ENCODE measurements at places on chromosomes 3 and 15.

DNA sequence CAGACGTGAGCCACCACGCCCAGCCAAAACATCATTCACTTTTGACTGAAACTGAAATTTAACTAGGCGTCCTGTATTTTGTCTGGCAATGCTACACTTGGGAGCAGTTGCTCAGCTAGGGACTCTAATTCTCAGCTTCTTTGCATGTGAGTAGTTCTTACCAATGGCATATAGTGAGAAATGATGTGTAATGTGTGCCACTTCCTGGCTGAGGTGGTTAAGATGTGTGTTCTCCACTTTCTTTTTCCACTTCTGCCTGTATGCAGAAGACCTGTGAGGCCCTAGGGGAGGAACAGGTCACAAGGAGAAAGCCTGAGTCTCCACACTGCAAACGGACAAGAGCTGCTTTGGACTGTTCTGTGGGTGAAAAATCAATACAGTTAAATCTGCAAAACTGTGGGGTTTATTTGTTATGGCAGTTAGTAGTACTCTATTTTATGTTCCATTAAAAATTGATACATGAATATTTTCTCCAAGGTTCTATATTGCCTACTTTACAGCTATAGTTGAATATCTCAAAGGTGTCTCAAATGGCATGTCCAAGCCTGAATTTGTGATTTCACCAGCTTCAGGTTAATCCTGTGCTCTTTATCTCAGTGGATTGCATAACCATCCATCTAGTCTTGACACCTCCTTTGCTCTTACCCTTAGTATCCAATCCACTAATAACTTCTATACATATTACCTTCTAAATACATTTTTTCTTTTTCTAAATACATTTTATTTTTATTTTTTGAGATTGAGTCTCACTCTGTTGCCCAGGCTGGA is 59.3 kb downstream of the NR1D2 start:
- DNase-seq: no peak

DNA sequence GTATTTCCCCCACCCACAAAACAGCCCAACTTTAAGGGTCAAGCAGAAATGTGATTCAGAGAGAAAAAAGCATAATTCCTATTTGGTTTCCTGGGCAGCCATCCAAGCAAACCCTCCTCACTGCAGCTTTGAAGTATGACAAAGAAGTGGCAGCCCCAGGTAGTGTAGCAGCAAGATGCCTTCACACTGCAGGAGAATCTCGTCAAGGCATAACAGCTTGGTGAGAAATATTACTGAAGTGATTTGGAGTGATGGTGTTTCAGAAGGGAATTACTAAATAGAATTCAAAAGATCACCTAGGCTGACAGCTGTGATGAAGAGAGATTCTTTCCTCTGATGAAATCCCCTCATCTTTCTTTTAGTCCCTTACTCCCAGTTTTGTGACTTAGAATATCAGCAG is 173.9 kb downstream of the PYDC2 start:
- no peak for DNase-seq

DNA sequence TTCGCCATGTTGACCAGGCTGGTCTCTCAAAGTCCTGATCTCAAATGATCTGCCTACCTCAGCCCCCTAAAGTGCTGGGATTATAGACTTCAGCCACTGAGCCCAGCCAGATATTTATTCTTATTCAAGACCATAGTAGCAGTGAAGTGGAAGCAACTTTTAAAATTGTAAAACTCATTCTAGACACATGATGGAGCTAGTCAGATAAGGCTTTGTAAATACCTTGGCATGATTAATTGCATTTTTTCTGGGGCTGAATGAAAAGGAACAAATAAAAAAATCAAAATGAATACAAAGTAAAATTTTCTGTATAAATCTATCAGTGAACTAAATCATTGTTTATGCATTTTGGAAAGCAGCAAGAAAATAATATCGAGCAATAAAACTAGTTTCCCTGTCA is 4.1 kb upstream of the MYO1E start:
- DNase-seq: no peak

DNA sequence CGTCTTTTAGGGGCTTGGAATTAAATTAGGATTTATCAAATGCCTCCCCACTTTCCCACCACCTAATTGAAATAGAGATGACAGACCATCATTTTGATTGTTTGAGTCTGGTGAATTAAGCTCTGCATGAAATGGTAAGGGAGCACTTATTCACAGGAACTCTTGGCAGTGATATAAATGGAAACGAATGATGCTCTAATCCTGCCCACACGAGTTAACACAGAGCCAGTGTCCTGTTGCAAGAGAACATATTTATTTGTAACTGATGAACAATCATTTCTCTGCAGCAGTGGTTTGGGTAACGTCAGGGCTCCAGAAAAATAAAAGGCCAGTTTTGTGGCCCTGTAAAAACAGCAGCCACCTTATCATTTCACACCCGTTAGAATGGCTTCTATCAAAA is 163.3 kb downstream of the FEZF2 start:
- no peak for DNase-seq

DNA sequence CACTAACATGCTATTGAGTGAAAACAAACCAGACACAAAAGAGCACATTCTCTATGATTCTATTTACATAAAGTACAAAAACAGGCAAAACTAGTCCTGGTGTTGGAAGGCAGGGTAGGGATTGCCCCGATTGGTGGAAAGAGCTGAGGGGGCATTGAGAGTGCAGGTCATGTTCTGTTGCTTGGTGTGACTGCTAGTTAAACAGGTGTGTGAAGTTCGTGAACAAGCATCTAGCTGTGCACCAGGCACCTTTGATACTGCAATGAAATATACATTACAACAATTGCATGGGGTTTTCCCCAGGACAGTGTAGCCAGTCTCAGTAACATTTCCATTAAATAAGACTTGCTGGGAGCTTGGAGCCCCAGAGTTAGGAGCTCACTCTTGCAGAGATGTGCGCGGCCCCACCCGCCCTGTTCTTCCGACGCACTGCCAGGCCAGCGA is 26.3 kb upstream of the THRB start:
- DNase-seq: no peak

- DNase-seq: no peak
Observed at GRCh38 chr15:32941823-32942222, 224.0 kb downstream of the GREM1 start.

- no peak for DNase-seq
Observed at GRCh38 chr3:177026505-177027277, 170.6 kb downstream of the TBL1XR1 start.

- no peak for DNase-seq
Observed at GRCh38 chr3:155519078-155519477, 225.6 kb upstream of the STRIT1 start.

Data from T-helper 1 cell (primary cell).